Omental fat pad (tissue), 4 donors: ENCODE measurements at places on chromosomes 13 and 19.

GRCh38 chr19:54521860-54522513, 19.4 kb downstream of the LAIR2 start:
- DNase-seq: no peak

DNA sequence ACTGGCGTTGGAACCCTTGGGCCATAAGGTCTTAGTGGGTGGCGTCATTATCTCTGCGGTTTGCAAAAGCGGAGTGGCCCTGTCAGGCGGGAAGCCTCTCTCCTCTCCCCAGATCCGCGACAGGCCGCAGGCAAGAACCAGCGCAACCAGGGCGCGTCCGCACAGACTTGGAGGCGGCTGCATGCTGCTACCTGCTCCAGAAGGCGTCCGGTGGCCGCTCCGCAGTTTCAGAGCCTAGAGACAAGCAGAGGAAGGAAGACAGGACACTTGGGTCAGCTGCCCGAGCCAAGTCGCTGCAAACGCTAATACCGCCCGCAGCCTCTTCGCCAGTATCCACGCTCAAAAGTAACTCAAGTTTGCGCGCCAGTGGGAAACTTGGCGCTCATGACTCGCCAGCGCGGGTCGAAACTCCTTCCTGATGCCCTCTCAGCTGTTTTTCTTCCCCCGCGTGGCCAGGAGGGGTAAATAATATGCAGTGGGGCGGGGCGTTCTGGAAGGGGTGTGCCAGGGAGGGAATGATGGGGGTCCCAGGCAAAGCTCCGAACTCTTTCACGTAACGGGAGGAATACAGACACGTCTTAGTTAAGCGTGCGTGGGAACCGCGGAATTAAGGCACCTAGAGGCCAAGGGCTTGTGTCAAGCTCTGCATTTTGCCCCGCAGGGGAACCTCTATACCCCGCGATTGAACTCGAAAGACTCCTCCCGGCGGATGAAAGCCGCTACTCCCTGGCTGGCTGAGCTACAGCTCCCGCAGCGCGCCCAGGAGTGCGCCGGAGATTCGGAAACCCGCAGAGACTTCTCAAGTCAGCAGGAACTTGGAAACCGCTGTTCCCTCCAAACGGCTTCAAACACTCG, at the start of gene EDNRB:
TSS of gene EDNRB (minus strand) at position 441 of the 855 bp plus-strand sequence. CDS start at position 183, 258 bp downstream.
- DNase-seq: no peak

GRCh38 chr13:32135655-32136054, 104.1 kb downstream of the FRY start:
- no peak for DNase-seq

DNA sequence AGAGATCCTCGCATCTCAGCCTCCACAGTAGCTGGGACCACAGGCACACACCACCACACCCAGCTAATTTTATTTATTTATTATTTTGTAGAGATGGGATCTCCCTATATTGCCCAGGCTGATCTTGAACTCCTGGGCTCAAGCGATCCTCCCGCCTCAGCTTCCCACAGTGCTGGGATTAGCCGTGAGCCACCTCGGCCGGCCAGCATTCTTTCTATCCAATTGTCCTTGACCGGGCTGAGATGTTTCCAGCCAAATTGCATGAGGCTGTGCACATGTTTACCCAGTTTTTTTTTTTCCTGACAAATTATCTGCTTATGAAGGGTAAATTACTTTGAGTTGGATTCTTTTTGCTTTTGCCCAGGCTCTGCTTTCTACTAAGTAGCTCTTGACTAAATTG, 28.2 kb downstream of the UNC13A start:
- DNase-seq: no peak

- no peak for DNase-seq
These were observed 18.5 kb downstream of the TNFRSF19 start for GRCh38 chr13:23588666-23589065.
